ENCODE measurements at places on chromosomes 1 and 21. TPM values are rescaled to one million over a fixed set of nuclear protein-coding genes. Genes with fewer than 3 reads are reported as not detected.

GRCh38 chr1:3683992-3684391 lies 31.7 kb downstream of the TP73 start:
- DNase-seq = no peak

- no peak for DNase-seq
Measured at GRCh38 chr1:22920026-22920733, 52.5 kb downstream of the LACTBL1 start.

- peak; percentile 10 for DNase-seq
Measured at GRCh38 chr1:84298684-84299535, 2.6 kb upstream of the SAMD13 start.

The C2CD2 gene
- 14.5 TPM for total RNA-seq

The AJAP1 gene
- 1.3 TPM for total RNA-seq

All from naive thymus-derived CD4-positive, alpha-beta T cell (primary cell).